ENCODE measurements at places on chromosomes 11 and 22. TPM values are rescaled to one million over a fixed set of nuclear protein-coding genes. Genes with fewer than 3 reads are reported as not detected.

- peak; percentile 18 for DNase-seq
Observed at GRCh38 chr11:57459164-57460021, 935 bp upstream of the RTN4RL2 start.

- no peak for DNase-seq
Observed at GRCh38 chr11:35981581-35981980, 37.7 kb downstream of the LDLRAD3 start.

DNA sequence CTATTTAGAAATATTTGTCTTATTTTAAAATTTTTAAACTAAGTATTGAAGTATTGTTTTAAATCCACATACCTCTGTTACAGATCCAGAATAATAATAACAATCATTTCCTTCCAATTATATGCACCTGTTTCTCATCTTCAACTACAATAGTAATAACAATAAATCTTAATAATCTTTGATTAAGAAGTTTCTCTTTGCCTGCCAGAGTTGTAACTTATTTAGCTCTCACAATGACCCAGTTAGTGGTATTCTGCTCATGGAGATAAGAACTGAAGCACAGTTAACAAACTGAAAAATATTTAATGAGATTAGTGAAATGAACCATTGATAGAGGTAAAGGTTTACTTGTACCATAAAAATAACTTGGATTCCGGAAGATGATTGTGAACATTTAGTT lies 796.3 kb downstream of the LUZP2 start:
- DNase-seq: no peak

DNA sequence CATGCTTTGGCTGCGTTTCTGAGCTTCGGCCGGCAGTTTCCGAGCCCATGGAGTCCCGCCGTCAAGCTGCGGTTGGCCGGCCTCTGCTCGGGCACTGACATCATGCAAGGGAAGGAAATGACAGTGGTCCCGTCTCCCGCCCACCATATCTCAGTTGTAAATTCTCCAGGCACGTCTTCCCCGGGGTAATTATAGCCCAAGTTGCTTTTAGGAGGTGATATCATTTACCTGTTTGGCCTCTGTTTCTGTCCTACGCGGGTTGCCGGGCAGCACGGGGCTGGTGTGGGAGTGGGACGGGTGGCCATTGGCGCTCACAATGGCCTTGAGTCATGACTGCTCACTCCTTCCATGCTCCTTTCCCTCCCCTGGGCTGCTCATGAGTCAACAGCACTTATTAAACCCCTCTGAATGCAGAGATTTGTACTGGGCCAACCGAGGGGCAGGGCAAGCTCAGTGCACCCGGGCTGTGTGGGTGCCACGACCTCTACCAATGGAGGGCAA lies 4.2 kb upstream of the ANO1 start:
- DNase-seq: peak; percentile 77

DNA sequence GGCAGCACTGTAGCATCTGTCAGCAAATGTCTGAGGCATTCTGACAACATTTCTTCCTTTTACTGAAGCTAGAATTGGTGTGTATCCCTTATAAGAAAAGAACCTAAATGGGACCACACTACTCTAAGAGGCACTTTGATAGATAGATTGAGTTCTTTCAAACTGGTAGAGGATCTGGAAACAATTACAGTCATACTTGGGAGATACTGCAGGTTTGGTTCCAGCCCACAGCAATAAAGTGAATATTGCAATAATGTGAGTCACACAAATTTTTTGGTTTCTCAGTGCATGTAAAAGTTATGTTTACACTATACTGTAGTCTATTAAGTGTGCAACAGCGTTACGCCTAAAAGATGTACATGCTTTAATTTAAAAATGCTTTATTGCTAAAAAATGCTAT lies 96.9 kb downstream of the SBF2 start:
- DNase-seq: no peak

DNA sequence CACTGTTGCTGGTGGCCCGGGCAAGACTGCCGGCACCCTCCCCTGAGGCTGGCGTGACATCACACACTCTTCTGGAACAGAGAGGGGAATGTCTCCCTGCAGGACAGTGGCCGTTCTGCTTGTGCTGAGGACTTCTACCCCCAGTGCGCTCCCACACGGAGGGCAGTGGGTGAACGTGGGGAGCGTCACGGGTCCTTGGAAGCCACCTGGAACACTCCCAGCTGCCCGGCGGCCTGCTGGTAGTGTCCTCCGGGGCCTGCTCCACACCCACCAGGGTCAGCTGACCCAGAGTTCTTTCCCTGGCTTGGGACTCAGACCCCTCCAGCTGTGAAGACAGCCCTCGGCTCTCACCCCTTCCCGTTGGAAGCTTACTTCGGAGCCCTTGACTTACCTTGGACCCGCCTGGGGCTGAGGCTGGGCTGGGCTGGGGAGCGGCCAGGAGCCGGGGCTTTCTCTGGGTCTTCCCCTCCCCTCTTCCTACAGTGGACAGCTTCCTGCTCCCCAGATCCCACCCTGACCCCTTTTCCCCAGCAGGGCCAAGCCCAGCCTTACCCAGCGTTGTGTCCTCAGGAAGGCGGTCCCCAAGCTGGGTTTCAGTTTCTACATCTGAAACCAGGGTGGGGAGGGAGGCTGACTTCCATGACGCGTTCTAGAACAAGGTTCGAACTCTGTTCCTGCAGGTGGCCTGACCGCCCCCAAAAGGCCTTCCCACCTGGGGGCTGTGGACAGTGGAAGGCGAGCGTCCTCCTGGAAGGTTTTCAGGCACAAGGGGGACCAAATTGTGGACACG lies 14.8 kb upstream of the GAL start:
- no peak for DNase-seq

DNA sequence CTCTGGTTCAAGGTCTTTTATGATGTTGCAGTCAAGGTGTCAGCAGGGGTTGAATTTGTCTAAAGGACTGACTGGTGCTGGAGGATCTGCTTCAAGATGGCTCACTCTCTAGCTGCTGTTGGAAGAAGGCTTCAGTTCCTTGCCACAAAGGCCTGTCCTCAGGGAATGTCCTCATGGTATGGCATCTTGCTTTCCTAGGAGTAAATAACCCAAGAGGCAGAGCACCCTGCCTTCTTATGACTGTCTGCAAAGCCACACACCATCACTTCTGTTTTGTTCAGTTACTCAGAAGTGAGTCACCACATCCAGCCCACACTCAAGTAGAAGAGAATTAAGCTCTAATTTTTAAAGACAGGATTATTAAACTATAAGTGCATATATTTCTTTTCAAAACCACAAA lies 45.2 kb downstream of the PLAAT5 start:
- DNase-seq: no peak

- no peak for DNase-seq
Observed at GRCh38 chr22:40178417-40179409, 988 bp downstream of the TNRC6B start.

GRCh38 chr11:125945011-125945796 lies 640 bp upstream of the VSIG10L2 start:
- no peak for DNase-seq

DNA sequence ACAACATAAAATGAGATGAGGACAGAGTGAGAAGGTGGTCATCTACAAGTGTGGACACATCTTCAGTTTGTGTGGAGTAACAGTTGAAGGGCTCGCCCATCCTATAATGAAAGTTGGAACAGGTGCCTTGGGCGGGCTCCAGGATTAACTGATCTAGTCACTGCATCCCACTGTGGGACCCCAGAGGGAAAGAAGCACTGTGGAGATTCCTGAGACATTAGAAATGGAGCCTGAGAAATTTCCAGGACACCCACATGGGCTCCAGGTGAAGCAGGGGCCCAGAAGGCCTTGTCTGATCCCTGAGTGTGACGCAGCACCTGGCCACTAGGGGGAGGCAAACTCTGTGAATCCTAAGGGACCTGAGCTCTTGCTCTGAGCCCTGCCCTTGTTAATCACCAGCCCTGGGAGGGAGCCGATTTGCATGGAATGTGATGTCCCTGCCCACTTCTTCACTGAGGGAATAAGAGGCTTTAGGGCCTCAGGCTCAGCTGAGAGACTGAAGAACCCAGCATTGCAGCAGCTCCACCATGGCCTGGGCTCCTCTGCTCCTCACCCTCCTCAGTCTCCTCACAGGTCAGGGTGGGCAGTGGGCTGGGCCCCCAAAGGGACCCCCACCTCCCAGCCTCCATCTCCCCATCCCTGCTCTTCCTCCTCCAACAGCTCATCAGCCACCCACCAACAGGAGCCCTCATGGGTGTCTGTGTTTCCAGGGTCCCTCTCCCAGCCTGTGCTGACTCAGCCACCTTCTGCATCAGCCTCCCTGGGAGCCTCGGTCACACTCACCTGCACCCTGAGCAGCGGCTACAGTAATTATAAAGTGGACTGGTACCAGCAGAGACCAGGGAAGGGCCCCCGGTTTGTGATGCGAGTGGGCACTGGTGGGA lies 98.4 kb downstream of the VPREB1 start:
- peak; percentile 35 for DNase-seq

DNA sequence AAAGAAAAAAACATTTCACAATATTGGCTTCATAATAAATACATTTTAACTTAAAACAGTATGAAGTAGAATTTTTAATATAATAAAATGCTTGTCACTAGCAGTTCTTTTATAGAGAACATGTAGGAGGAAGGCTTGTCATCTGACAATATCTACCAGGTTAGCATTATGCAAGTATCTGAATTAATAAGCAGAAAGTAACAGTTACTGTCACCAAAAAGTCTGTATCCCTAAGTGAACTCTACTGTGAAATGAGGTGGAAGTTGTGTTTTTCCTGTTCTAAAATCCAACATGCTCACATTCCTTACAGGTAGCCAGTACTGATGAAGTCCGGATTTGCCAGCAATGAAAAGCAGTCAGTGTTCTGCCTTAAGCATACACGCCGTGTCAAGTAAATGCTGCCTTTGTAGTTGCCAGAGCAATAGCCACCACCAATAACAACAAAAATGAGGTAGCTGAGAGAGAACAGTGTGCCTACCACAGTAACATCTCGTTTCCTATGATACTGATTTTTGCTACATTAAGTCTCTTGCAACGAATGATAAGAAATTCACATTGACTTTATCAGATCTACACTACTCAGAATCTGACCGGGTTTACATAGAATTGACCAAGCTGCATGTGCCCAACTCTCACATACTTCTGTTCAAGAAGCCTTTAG lies 95.5 kb downstream of the SIK3 start:
- no peak for DNase-seq

GRCh38 chr22:26050079-26050478 lies 119.2 kb upstream of the SEZ6L start:
- DNase-seq: no peak

DNA sequence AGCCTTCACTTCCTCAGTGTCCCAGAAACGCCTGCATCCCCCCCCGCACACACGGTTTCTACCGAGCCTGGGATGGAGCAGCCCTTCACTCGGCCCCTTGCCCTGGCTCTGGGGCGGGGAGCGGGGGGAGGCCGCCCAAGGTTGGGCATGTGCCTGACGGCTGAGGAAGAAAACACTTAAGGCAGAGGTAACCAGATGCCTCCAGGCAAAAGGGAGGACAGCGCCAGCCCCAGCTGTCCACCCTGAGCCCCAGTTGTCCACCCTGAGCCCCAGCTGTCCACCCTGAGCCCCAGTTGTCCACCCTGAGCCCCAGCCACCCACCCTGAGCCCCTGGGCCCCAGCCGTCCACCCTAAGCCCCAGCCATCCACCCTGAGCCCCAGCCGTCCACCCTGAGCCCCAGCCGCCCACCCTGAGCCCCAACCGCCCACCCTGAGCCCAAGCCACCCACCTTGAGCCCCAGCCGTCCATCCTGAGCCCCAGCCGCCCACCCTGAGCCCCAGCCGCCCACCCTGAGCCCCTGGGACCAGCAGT lies 3.8 kb upstream of the TTLL8 start:
- no peak for DNase-seq

- DNase-seq: no peak
Observed at GRCh38 chr22:44540756-44541670, 43.0 kb upstream of the RTL6 start.

Gene PHOX2A
- total RNA-seq: not detected

Gene HEPHL1
- not detected for total RNA-seq

Gene TTC12
- total RNA-seq: 5.5 TPM

Gene C22orf15
- 0.38 TPM for total RNA-seq

Measured in dermis microvascular lymphatic vessel endothelial cell (primary cell).